ENCODE measurements at places on chromosomes 11 and 22. TPM values are rescaled to one million over a fixed set of nuclear protein-coding genes. Genes with fewer than 3 reads are reported as not detected.

Gene CD248
- total RNA-seq, result 7.8 TPM

- no peak overlapping the region for H3K4me3 ChIP-seq
- no peak overlapping the region for H3K27ac ChIP-seq
- H3K4me1 ChIP-seq, result no peaks in the 10 kb centered on the region
- no peaks in the 10 kb centered on the region for H3K36me3 ChIP-seq
Observed at GRCh38 chr11:90556606-90557005, 333.8 kb upstream of the CHORDC1 start.

GRCh38 chr11:125155767-125156166 is 8.8 kb upstream of the PKNOX2 start:
- H3K4me1 ChIP-seq, result no peaks in the 10 kb centered on the region
- H3K4me3 ChIP-seq, result no peak overlapping the region
- no peak overlapping the region for H3K27ac ChIP-seq
- H3K36me3 ChIP-seq, result no peaks in the 10 kb centered on the region
- DNase-seq, result no peak
- H3K27me3 ChIP-seq, result no peaks in the 10 kb centered on the region

DNA sequence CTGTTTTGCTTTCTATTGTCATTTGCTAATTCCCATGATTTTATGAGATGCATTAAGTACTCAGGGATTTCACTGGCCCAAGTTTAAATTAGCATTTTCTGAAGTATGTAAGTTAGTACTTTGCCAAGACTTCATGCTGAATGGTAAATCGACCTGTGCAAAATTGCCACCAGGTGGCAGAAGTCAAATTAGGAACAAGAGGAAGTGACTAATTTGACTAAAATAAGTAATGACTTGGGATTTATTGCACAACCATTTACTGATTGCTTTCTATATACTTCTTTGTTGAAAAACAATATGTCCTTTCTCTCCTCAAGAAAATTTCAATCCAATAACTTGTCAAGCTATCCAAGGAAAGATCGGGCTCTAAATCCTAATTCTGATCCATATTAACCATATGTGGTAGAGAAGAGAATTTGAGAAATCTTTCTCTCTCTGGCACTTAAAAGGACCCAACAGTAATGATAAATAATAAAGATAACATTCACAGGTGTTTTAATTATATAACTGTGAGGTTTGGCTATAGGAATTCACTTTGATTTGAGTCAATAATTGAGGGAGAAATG is 253.7 kb upstream of the CHORDC1 start:
- H3K36me3 ChIP-seq, result no peaks in the 10 kb centered on the region
- H3K4me3 ChIP-seq, result no peak overlapping the region
- DNase-seq, result peak; percentile 38

All from upper lobe of left lung (tissue), 6 donors.